Umbilical cord (tissue), 2 donors: ENCODE measurements at places on chromosomes 5 and 9.
A peak's percentile ranks its signal among the peaks of the same experiment; 100 is the strongest.

DNA sequence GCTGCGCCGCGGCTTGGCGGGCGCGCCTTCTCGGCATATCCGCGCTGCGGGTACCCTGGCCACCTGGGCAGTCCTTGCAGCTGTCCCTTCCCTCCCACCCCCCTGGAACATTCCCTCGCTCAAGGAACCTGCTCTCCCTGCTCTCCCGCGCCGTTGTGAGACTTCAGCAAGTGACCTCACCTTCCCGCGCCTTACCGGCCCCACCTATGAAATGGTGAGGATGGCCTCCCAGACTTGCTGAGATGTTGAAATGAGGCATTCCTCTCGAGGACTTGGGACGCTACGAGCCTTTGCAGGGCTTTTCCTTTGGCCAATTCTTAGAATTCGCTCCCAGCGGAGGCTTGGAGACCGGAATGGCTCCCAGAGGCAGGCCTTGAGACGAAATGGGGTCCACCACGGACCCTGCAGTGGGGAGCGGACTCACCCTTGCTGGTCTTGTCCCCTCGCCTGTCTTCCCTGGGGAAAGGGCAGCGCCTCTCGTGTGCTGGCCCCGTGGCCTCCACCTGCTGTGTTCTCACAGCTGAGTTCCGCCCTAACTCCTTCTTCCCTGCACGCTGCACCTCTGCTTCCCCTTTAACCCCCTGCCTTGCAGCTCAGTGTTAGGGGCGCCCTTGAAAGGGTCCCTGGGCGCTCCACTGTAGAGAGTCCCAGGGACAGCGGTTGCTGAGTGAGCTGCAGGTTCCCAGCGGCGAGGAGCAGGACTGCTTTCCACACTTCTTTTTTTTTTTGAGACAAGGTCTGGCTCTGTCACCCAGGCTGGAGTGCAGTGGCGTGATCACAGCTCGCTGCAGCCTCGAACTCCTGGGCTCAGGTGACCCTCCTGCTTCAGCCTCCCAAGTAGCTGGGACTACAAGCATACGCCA, 907 bp downstream of the HMCN2 start:
- DNase-seq: no peak

GRCh38 chr9:135156525-135157510, 69.3 kb downstream of the OLFM1 start:
- peak; percentile 63 for DNase-seq

GRCh38 chr5:68843624-68844364, 250.0 kb upstream of the SLC30A5 start:
- no peak for DNase-seq

DNA sequence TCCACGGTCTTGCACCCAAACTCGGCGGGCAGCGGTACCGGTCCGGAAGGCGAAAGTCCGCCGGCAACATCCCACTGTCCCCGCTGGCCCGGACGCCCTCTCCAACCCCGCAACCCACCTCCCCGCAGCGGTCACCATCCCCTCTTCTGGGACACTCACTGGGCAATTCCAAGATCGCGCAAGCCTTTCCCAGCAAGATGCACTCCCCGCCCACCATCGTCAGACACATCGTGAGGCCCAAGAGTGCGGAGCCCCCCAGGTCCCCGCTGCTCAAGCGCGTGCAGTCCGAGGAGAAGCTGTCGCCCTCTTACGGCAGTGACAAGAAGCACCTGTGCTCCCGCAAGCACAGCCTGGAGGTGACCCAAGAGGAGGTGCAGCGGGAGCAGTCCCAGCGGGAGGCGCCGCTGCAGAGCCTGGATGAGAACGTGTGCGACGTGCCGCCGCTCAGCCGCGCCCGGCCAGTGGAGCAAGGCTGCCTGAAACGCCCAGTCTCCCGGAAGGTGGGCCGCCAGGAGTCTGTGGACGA, 33.3 kb downstream of the CD180 start:
- DNase-seq: no peak

DNA sequence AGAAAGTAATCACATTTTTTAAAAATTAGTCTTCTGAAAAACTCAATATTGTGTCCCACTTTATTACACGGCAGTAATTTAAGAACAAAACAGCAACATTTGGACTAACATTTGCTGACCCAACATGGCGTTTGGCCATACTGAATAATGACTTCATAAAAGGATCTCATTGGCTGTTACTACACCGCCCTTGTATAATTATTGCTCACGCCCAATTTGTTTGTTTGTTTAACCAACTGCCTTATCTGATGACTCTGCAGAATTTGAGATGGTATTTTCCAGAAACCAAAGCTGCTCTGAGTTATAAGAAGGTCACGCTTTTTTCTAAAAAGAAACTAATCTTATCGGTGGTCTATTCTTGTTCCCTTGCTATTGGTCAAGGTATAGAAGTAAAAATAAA, 200.2 kb upstream of the TARS1 start:
- DNase-seq: no peak
